ENCODE measurements at places on chromosomes 13 and 19. TPM values are rescaled to one million over a fixed set of nuclear protein-coding genes. Genes with fewer than 3 reads are reported as not detected.

DNA sequence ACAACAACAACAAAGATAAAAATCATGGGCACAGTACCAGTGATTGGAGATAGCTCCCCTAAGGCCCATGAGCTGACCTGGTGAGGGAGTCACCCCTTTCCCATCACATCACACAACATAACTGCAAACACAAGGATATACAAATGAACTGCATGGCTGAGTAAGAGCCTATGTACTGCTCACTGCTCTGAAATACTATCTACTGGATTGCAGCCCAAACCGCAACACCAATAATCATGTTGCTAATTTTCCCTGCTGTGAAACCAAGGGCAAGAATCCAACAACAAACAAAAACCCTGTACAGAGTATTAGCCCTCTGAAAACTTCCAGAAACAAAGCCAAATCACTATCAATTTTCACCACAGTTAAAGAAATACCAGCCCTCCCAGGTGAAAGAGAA lies 1893.2 kb downstream of the PCDH9 start:
- no peaks in the 10 kb centered on the region for H3K4me1 ChIP-seq
- H3K27ac ChIP-seq, result no peak overlapping the region
- no peak for DNase-seq
- no peaks in the 10 kb centered on the region for H3K36me3 ChIP-seq

DNA sequence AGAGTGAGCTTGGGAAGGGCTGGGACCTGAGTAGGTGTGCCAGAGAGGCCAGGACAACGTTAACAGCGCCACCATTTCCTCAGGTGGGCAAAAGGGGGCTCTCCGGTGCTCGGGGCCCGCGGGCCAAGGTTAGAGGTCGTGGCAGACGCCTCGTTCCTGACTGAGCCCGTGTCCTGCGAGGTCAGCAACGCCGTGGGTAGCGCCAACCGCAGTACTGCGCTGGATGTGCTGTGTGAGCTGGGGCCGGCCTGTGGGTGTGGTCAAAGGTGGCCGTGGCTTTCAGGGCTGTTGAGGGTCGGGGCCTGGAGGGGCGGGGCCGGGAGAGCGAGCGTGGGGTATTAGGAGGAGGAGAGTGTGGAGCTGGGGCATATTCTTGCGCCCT lies 3.7 kb downstream of the KIRREL2 start:
- no peaks in the 10 kb centered on the region for H3K36me3 ChIP-seq
- H3K4me3 ChIP-seq, result no peak overlapping the region
- no peak for DNase-seq
- H3K27me3 ChIP-seq, result no peaks in the 10 kb centered on the region
- H3K27ac ChIP-seq, result no peak overlapping the region

The ZNF681 gene
- total RNA-seq, result 3.0 TPM

The FCER2 gene
- 2.9 TPM for total RNA-seq

The GGN gene
- total RNA-seq, result 4.7 TPM
